ENCODE measurements at places on chromosomes 3 and 15.

DNA sequence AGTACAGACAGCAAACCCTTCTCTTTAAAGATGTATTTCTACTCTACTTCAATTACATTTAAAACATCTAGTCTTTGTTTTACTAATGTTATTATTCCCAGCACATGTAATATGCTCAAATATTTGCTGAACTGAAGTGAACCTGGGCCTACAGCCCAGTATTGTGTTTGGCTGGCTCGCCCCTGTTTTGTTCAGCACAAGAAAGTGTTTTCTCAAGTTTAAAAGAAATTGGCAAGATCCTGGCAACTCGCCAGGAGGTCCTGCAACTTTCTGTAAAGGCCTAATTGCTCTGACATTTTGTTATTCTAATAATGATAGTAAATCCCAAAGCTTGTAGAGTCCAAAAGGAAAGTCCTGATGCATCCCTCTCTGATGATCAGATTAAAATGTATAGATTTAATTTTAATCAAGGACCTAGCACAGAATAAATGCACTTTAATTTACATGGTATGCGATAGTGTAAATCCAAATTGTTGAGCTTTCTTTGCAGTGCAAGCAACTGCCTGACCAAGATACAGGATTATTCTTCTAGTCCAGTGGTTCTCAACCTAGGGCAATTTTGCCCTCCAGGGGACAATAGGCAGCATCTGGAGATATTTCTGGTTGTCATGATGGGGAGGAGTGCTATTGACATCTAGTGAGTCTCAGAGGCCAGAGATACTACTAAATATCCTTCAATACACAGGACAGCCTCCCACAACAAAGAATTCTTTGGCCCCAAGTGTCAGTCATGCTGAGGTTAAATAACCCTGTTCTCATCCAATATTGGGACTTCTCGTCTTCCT lies 35.7 kb upstream of the TMOD3 start:
- no peak for DNase-seq

- no peak for DNase-seq
These were observed 38.4 kb downstream of the ROBO2 start for GRCh38 chr3:77078279-77078678.

DNA sequence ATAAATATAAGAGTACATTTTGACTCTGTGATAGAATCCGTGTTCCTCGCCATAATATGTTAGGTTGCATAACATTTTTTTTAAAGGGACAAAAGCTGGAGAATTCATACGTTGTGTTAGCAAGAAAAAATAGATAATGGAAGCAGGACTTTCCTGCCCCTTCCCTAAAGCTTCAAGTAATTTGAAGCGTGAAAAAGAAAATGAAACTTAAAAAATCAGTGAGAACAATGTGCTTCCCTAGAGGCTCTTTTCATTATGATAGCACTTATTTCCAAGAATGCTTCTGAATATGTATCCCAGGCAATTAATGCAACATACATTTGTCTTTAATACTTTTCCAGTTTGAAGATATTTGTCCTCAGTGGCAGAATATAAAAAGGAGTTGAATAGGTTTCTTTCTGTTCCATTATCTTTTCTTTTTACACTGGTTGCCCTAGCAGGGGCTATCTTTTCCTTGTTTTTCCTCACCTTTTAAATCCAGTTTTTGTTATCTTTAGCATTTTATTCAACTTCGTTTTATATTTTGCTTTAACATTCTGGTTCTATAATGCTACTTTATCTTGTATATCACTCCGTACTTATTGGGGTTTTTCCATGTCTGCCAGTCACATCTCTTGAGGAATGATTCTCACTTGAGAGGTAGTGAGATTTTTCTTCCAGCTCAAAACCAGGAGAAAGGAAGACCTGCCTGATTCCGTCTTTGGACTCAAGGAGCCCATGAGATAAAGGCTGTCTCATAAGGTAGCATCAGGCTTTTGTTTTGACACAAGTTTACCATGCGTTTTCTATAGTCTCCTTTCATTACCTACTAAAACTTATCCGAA lies 113.8 kb downstream of the MBNL1 start:
- no peak for DNase-seq

DNA sequence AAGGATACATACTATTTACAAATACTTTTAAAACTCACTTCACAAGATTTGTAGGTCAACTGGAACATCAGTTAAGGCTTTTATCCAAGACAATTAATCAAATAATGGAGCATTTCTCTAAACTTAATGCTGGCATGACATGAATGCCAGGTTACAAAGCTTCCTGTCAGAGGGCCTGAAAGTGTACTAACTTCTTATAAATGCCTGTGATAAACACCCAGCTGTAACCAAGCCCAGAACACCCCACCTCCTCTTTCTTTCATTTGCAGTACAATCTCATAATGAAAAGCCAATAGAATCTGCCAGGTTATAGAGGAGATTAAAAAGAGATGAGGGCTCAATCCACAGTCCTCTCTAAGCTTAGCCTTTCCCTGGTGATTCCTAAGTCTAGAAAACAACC lies 214.4 kb downstream of the OSBPL10 start:
- DNase-seq, result no peak

DNA sequence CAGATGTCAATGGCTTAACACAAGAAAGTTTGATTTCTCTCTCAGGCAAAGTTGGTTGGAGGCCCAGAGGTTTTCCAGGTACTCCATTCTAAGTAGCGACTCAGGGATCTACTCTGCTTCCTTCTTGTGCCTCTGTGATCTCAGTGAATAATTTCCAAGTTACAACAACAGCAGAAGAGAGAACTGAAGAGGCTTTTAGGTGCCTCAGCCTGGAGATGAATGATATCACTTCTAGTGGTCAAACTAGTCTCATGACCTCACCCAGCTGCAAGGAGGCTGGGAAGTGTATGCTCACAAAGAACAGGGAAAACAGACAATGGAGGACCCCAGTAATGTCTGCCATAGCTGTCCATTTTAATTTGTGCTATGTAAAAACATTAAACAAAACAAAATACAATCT lies 4.6 kb upstream of the PRICKLE2 start:
- DNase-seq, result no peak

Measured in NCI-H2081 treated with DMSO at 0.1 percent for 48 hours (cell line).